Cerebellar nuclear complex (tissue), 1 donor: ENCODE measurements at places on chromosomes 7 and 10.

DNA sequence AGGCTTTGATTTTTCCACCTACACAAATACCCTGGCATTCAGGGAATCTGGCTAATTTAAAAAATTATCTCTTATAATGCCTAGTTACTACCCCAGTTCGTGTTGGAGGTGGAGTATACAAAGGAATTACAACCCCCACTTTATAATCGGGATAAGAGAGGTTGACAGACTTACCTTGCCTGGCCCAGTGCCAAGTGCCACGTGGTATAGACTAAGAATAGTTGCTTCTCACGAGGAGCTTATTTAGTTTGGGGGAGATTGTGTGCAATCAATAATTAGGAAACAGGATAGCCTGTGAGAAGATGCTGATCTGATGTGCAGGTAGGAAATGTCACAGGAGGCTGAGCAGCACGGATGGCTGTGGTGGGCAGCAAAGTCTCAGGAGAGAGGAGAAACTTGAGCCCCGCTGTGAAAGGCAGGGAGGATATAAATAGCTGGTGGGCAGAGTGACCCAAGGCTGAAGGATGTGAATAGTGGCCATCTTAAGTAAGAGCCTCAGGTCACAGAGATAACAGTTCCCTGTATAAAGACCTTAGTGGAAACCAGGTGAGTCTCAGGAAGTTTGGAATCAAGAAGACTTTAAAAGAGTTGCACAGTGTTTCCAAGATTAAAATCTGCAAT lies 11.3 kb upstream of the ATXN7L1 start:
- DNase-seq: no peak

DNA sequence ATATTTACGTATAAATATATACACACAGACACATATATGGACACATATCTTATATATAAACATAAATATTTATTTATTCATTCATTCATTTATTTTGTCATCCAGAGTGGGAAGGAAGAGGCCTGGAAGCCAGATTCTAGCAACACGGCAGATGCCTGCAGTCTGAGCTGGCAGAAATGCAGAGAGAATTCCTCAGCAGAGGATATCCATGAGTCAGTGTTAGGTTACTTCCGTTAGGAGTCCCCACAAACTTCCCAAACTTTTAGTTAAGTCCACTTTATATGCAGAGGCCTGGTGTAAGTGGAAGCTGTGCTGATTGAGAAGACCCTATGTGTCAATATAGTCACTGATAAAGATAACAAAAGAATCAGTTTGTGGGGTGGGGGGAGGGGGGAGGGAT lies 89.6 kb downstream of the PPP1R17 start:
- DNase-seq: no peak

GRCh38 chr10:3538291-3538655 lies 246.7 kb downstream of the KLF6 start:
- no peak for DNase-seq

- no peak for DNase-seq
Observed at GRCh38 chr10:128064108-128064969, 61.9 kb downstream of the MKI67 start.

DNA sequence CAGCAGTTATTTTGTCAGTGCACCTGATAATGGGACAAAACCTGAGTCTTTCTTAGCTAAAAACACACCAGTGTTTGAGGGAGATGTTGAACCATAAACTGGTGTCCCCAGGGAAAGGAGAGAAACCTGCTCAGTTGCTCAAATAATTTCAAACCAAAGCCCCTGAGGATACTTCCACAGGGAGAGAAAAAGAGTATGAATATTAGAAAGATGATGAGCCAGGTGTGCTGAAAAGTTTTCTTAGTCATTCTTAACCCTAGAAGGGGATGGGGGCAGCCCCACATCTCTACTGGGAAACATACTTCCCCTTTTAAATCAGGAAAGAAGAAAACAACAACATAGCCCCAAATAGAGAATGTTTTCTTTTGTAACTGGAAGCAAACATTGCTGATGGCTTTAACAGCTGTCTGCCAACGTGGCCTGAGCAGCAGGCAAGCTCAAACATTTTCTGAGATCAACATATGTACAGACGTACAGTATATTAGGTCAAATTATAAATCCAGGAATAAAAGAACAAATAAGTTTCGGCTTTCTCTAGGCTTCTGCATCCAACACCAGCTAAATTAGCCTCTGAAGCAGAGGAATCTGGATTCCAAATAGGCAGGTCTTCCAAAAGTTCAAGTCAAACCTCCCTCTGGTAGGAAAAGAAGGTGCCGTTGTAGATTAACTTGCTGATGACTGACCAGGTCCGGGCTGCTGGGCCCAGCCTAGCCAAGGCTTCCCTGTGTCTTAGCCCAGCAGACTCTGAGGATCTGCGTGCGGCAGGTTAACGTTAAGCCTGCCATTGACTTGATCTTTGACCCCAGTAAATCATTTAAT lies 30.5 kb upstream of the FBXW4 start:
- no peak for DNase-seq

DNA sequence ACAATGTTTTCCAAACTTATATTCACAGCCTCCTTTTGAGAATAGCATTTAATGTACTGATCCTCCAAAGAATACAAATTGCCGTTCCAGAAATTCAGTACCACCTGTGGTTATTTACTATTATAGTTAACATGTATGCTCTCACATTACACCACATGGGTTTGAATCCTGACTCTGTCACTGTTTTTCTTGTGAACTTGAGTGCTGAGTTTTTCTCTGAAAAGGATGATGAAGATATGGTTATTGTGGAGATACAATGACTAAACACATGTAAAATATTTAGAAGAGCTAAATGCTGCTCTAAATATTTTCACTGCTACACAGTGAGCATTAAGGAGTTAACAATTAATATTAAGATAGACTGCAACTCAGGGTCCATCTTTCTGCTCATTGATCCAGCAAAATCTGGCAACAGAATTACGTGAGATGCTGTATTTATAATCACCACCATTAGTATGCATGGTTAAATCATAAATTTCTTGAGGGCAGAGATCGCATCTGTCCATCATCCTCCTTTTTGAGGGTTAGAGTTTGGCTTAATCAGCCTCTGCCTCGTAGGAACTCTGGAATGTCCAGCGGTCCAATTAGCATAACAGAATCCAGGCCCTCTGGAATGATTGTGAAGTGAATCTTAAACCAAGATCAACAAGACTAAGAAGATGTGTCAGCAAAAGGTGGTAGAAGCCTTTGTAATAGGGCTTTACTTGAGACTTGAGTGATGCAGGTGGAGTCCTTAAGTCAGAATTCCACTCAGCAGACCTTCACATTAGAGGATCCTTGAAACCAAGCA lies 152.8 kb downstream of the MACC1 start:
- DNase-seq: no peak

DNA sequence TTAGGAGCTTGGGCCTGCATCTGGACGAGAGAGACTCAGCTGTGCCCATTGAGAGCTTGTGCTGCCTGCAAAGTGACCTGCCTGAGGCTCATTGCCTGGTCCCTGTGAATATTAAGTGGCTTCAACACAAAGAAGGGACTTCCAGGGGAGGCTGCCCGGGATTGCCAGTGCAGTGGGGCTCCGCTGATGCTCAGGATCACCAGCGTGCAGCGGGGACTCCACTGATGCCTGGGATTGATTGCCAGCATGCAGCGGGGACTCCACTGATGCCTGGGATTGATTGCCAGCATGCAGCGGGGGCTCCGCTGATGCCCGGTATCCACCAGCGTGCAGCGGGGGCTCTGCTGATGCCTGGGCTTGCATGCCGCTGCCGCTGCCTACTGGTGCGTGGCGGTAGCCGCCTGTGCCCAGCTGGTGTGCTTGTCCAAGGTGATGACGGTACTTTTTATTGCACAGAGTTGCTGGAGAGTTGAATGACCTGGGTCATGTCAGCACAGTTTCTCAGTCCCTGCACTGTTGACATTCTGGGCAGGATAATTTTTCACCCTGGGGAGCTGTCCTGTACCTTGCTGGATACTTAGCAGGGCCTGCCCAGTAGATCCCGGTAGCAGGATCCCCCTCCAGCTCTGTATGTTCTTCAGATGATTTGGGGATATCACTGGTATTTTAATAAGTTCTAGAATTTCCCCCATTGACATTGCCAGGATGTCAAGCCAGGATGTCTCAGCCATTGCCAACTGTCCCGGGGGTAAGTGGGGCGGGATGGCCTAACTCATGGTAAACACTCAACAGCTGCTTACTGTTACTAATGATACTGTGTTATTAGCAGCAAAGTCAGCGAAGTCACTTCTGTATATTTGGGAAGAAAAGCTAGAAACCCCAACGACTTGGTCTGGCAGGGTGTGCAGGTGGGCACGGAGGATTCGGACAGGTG lies 13.0 kb downstream of the DOCK1 start:
- no peak for DNase-seq

DNA sequence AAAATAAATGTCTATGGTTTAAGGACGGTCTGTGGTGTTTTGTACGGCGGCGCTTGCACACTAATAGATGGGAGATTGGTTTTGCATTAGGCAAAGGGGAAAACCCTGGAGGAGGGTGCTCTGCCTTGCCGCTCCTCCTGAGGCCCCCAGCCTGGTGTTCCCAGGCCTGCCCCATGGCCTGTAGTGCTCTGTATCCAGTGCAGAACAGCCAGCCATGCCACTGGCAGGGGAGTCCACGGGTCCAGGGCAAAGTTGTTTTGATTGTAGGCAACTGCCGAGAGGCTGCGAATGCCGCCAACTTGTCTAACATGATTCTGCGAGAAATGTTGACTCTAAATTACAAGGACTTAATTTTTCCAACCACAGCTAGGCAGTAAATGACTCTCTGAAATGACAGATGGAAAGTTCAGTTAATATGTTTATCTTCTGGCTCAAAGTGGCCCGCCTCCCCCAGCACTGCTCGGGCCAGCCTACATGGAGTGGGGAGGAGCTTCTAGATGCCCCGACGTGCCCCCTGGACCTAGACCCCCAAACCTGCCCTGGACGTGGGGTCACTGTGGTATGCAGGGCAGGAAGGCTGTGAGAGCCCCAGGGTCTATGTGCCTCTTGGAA lies 104.6 kb upstream of the GDF10 start:
- DNase-seq: no peak

DNA sequence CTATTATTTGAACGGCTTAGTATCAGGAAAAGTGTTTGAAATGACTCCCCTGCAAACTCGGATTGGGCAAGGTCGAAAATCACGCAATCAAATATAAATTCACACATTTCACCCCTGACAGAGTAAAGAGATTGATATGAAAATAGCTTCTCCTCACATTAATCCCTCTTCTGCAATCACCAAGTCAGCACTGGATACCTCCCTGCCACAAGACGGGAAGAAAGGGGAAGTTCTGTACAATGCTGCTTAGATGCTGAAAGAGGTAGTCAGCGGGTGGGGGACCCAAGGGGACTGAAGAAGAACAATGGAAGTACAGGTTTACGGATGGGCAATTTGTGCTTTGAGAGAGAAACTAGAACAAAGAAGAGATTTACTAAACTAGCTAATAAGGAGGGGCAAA lies 72.0 kb upstream of the ANK3 start:
- no peak for DNase-seq

GRCh38 chr10:62666275-62666674 lies 138.2 kb upstream of the ADO start:
- DNase-seq: no peak

GRCh38 chr7:46515844-46516590 lies 594.9 kb upstream of the IGFBP3 start:
- DNase-seq: no peak
